ENCODE measurements at places on chromosomes 1 and 21. TPM values are rescaled to one million over a fixed set of nuclear protein-coding genes. Genes with fewer than 3 reads are reported as not detected.

C1orf53 gene
- total RNA-seq: 4.4 TPM

LCK gene
- not detected for total RNA-seq

SMPDL3B gene
- total RNA-seq: not detected

AMY2A gene
- total RNA-seq: not detected

SPATA46 gene
- not detected for total RNA-seq

CYP2J2 gene
- 0.50 TPM for total RNA-seq

RGS13 gene
- not detected for total RNA-seq

KCNH1 gene
- not detected for total RNA-seq

ADORA3 gene
- total RNA-seq: not detected

Data from bronchus fibroblast of lung (primary cell).